ENCODE measurements at places on chromosomes 5 and 9.

- DNase-seq: no peak
These were observed 101.0 kb upstream of the IRX2 start for GRCh38 chr5:2852446-2852845.

DNA sequence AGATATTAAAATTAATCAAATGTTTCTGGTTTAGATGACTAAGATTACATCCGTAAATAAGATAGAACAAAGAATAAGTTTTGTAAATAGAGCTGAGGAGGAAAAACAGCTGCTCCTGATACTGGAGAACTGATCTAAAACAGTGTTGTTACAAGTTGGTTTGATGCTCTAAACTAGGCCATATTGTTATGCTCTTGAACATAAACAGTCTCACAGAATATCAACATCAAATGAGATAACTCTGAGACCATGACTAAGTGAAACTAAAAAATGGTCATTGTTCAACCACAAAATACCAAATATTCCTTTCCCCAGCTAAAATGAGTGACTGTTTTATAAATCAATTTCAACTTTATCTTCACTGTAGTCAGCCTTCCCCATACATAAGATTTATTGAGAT is 16.5 kb upstream of the SRFBP1 start:
- DNase-seq: no peak

DNA sequence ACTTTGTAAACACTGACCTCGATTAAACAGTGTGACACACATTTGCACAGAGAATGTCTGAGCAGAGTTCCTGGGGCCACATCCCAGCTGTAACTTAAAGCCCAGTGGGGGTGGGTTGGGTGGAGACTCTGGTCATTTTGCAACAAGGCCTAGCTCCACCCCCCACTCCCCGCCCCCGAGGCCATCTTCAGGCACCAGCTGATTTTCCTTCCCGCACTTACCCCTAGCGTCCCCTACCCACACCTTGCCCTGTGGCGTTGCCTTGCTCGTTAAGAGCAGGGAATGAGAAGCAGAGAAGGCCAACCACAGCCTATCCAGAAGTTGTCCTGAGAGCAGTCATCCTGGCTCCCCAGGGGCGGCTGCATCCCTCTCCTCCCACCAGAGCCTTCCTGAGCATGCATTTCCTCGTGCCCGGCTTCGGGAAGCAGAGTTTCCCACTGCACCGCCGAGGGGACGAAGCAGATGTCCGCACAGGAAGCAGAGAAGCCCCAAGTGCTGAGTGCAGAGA is 101.7 kb upstream of the SARDH start:
- no peak for DNase-seq

DNA sequence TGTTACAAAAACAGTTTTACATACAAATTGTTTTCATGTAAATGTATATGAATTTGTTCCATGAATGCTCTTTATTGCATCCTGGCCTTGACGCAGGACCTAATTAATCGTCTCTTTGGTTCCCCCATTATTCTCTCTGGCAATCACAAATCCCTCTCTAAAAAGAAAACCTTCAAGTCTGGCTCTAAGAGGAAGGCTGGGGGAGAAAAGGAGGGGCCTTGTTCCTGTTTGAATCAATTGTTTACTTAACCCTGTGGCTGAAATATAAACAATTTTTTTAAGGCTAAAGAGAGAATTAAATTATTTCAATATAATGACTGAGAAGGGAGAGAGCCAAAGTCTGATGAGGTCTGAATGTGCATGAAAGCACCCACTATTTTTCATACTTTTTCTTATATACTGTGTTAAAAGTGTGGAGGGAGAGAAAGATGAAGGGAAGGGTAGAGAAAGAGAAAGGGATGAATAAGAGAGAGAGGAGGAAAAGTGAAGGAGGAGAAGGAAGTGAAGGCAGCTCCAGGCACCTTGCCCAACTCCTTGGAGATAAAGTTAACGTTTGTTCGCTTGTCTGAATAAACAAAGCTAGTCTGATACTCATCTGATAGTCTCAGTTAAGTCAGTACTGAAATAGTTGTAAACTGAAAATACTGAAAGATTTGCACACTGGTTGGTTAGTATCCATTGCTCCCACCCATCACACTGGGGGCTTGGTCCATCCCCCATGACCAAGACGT is 116.4 kb upstream of the SPDL1 start:
- no peak for DNase-seq

DNA sequence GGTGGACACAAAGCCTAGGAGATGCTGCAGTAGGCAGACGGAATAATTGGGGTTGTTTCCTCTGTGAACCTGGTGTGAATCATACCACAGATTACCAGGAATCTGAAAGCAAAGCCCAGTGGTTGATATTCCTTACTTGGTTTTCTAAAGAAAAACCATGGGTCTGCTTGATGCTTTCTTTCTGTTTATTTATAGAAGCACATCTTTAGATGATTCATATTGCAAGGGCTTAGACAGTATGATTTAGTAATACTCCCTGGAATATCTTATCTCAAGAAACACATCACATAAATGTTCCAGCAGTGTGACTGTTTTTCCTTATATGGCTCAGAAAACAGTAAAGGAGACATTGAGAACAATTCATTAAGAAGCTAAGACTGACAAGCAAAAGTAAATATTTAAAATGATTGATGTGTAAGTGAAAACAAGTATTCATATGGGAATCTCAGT is 623.3 kb downstream of the RAB3C start:
- no peak for DNase-seq

GRCh38 chr9:114153761-114154599 is 1.4 kb upstream of the COL27A1 start:
- no peak for DNase-seq
